ENCODE measurements at places on chromosomes 12 and 14.
A peak's percentile ranks its signal among the peaks of the same experiment; 100 is the strongest.

DNA sequence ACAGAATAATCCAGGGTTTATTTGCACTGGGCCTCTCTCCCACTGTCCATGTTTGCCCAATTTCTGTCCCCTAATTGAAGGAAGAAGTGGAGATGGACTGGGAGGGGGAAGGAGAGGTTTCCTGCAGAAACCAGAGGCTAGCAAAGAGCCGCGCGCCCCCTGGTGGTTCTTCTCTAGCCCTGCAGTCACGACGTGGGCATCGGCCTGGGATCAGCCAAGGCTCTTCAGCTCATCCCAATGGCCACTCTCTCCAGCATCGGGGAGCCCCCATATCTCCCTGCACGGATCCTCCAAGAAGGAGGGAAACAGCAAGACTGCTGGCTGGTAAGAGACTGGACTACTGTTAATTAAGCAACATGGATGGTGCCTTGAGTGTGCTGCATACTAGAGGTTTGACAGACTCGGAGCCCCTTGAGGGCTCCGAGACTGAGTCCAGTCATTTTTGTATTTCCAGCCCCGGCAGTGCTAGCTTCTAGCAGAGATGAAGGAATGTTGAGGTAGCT is 18.7 kb downstream of the ZBTB39 start:
- DNase-seq: peak; percentile 58

- DNase-seq: no peak
These were observed 9.7 kb downstream of the CLEC2A start for GRCh38 chr12:9922429-9922828.

DNA sequence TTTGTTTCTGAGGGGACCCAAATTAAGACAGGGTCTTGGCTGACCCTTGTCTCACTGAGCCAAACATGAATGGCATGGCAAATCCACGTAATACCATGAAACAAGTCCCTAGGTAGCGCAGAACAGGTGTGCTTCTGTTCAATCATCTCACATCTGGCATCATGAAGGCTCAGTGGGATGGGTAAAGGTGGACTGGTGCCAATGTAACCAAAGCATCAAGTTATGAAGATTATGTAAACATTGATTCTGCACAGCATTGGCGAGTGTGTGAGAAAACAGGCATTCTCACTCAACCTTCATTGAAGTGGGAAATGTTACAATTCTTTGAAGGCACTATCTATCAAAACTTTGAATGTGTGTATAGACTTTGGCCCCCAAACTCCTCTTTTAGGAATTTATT is 41.9 kb downstream of the PTGER2 start:
- peak; percentile 90 for DNase-seq

DNA sequence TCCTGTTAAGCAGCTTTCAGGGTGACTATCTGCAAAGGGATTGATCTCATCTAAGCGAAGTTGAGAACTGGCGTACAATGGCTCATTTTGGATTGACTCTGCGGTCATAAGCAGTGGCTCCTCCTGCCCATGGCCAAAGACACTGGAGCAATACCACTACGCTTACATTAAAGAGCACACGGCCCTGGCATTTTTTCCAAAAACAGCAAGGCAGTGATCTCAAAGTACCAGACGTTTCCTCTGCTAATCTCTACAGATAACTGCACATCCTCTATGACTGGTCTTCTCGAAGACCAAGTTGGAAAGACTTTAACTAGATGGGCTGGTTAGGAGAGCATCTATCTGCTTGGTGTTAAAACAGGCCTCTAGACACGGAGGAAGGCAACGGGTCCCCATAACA is 2.7 kb downstream of the PITPNM2 start:
- DNase-seq: no peak

GRCh38 chr14:90539496-90539775 is 142.6 kb downstream of the CALM1 start:
- DNase-seq: no peak

GRCh38 chr12:95963096-95963495 is 20.0 kb downstream of the AMDHD1 start:
- DNase-seq: no peak

GRCh38 chr14:69675245-69675583 is 63.8 kb downstream of the SUSD6 start:
- DNase-seq: no peak

- DNase-seq: no peak
These were observed 11.8 kb downstream of the CCDC92 start for GRCh38 chr12:123960856-123961255.

DNA sequence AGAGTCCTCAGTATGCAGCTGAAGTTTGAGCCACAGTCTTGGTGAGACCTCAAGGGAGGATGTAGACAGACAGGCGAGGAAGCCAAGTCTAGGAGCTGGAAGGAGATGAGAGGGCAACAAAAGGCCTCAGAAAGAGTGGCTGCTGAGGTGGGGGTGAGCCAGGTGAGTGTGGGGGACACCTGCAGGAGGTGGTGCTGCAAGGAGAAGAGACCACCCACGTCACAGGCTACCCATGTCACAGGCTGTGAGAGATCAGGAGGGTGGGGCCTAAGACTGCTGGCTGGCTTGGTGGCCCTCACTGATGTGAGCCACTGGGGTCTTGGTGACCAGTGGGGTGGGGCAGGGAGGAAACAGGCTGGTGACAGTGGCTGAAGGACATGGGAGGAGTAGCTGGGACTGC is 97.3 kb downstream of the KIF26A start:
- DNase-seq: no peak

DNA sequence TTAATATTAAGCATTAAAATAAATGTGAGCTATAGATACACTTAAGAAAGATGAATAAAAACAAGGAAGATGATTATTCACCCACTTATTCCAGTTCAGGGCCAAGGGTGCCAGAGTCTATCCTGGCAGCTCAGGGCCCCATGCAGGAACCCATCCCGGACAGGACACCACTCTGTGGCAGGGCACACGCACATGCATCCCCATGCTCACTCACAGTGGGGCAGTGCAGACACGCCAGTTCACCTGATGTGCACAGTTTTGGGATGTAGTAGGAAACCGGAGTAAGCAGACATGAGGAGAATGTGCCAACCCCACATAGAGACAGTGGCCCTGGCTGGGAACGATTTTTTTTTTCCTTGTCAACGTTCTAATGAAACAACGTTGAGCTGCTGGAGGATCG is 47.2 kb downstream of the DICER1 start:
- no peak for DNase-seq

DNA sequence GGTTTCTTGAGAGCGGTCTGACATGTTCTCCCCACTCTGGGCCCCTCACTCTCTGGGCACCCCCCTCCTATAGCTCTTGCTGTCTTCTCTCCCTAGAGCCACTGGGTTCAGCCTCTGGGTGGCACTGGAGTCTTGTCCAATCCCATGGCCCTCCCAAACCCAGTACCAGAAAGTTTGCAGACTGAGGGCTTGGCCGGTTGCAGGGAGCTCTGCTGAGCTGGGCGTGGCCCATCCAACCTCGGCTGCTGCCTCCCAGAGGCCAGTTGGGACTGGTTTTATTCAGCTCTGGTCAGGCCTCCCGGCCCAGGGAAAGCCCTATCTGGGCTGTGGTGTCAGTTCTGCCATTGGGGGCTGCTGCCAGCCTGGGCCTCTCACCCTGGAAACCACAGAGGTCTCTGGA is 37.9 kb downstream of the ISCA2 start:
- DNase-seq: no peak

GRCh38 chr12:1204581-1205121 is 213.6 kb downstream of the ERC1 start:
- DNase-seq: no peak

DNA sequence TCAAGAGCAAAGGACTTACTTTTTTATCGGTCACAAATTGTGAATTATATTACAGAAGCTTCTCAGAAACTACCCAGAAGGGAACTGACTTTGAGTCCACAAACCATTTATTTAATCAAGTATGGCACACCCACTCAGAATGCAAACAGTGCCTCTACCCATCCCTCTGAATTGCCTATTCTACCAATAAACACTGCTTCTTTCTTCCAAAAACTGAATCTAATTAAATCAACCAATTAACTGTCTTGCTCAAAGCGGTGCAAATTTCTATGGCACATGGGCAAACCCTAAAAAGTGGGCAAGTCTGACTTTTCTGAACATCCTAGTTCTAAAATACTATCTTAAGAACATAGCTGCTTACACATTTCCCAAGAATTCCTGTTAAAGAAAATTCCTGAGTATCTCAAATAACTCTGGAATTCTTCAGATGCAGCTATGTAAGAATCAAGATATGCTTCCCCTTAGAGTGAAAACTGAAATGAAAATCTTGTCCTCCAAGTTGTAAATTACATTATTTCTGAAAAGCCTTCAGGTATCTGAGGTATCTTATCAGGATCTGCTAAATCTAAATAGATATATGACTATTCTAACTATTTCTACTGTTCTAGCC is 4.3 kb downstream of the SPTLC2 start:
- DNase-seq: no peak

- no peak for DNase-seq
These were observed 20.4 kb upstream of the LGMN start for GRCh38 chr14:92768795-92769194.

GRCh38 chr14:68695856-68696255 is 97.0 kb downstream of the ZFP36L1 start:
- no peak for DNase-seq

- no peak for DNase-seq
These were observed 52.2 kb downstream of the CKAP4 start for GRCh38 chr12:106195621-106196027.

DNA sequence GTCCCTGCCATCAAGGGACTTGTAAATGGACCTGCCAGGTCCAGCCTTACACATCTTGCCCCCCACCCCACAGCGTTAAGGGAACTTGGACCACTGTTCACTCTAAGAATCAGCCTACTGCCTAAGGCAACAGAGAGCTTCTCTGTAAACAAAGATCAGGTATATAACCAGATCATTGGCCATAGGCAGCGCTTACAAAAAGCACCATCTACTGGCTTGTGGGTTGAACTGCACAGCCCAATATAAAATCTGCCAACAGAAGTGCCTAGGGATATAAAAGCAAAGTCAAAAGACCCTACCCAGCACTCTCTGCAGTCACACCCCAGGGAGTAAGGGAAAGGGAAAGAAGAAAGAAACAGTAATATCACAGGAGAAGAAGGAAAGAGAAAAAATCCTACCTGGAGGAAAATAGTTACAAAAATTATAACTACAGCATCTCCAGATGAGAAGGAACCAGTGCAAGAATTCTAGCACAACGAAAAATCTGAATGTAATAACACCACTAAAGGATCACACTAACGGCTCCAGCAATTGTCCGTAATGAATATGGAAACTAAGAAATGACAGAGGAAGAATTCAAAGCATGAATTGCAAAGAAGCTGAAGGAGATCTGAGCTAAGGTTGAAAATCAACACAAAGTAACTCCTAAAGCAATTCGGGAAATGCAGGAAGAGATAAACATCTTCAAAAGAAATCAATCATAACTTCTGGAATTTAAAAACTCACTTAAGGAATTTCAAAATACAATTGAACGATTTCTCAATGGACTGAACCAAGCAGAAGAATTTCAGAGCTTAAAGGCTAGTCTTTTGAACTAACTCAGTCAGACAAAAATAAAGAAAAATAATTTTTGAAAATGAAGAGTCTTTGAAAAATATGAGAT is 95.2 kb upstream of the PCED1B start:
- DNase-seq: peak; percentile 66

GRCh38 chr12:107352347-107353081 is 259.2 kb upstream of the CRY1 start:
- no peak for DNase-seq

- no peak for DNase-seq
These were observed 36.7 kb downstream of the LRTM2 start for GRCh38 chr12:1857086-1857485.

DNA sequence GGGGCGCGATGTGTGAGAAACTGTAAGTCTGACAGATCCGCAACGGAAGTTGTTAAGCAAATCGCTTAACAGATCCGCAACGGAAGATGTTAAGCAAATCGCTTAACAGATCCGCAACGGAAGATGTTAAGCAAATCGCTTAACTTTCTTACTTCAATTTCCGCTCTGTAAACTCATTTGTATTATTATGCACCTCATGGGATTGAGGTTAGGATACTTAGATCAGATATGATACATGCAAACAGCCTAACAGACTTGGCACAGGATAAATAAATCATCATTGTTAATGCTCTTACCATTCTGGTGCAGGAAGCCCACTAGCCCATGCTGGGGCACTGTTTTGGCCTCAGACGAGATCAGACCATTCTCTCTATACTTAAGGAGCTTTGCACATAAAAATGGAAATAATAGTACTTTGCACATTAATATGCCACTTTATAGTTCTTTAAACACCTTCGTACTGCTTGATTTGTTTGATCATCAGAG is 399 bp downstream of the NCAPD2 start:
- DNase-seq: no peak

DNA sequence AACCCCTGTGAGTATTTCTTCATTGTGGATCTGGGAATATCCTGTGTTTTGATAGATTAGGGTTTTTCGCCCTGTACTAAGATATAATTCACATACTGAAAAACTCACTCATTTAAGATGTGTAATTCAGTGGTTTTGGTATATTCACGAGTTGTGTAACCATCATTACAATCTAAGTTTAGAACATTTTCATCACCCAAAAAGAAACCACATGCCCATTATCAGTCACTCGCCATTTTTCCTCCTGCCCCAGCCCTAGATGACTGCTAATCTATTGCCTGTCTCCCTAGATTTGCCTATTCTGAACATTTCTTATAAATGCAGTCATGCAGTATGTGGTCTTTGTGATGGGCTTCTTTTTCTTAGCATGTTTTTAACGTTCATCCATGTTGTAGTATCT is 67.9 kb upstream of the ATF1 start:
- no peak for DNase-seq

DNA sequence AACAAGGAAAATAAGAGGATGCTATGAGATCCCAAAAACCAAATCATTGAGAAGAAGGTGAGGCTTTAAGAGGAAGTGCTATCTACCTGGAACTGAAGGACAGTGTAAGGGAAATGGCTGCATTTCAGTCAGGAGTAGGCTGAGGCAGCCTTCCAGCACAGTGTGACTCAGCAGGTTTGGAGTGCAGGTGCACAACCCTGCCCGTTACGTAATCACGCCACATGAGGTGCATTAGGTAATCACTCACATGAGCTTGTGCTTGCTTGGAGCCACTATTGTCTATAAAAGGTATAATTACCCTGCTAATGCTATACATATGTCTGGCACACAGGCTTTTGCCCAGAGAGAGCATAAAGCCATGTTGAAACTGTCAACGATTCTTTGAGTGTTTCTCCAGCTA is 74.9 kb downstream of the DIO2 start:
- no peak for DNase-seq

GRCh38 chr12:46214668-46215436 is 54.0 kb downstream of the SLC38A1 start:
- no peak for DNase-seq

DNA sequence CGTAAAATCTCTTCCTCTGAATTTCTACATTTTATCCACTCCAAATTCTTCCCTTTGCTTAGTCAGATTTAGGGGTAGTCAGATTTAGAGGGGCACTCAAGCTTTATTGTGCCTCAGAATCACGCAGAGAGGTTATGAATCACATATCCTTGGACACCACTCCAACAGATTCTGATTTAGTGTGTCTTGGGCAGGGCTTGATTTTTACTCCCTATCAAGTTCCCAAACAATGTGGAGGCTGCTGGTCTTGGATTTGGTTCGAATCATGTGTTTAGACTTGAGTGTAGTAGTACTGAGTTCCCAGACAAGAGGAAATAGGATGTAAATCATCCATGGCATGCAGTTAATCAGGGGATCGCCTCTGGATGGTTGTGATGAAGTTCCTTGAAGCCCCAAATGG is 298.1 kb upstream of the CLEC14A start:
- DNase-seq: no peak

- DNase-seq: no peak
These were observed 228.7 kb upstream of the CRY1 start for GRCh38 chr12:107322063-107322462.

- DNase-seq: no peak
These were observed 31.9 kb downstream of the KCTD10 start for GRCh38 chr12:109445191-109445609.

GRCh38 chr12:11756523-11756922 is 107.0 kb downstream of the ETV6 start:
- no peak for DNase-seq
